ENCODE measurements at places on chromosomes 1 and 21. TPM values are rescaled to one million over a fixed set of nuclear protein-coding genes. Genes with fewer than 3 reads are reported as not detected.

CYP4A22 gene
- total RNA-seq = not detected

C1orf115 gene
- total RNA-seq = 1.1 TPM

NIPAL3 gene
- 19.2 TPM for total RNA-seq

TMPRSS3 gene
- total RNA-seq = not detected

CHAF1B gene
- total RNA-seq = 12.1 TPM
